ENCODE measurements at places on chromosomes 13 and 19.

DNA sequence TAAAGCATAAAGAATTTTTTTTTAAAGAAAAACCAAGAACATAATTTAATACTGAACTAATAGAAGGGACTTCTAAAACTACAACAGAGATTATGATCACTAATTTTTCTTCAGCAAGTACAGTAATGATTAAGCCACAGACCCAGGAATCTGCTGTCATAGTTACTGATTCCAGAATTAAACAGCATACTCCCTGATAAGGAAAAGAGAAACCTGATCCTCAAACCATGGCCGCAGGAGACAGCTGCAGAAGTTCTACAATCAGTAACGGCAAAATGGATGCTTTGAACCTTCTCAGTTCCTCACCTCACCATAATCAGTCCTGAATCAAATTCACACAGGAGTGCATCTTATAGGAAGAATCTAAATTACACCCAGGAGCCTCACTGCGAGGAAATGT is 939.0 kb upstream of the SLITRK1 start:
- no peak for DNase-seq

GRCh38 chr19:55674459-55674840 is 576 bp upstream of the EPN1 start:
- DNase-seq: peak; percentile 31

- peak; percentile 11 for DNase-seq
These were observed 1.4 kb downstream of the PARP4 start for GRCh38 chr13:24511019-24511815.

DNA sequence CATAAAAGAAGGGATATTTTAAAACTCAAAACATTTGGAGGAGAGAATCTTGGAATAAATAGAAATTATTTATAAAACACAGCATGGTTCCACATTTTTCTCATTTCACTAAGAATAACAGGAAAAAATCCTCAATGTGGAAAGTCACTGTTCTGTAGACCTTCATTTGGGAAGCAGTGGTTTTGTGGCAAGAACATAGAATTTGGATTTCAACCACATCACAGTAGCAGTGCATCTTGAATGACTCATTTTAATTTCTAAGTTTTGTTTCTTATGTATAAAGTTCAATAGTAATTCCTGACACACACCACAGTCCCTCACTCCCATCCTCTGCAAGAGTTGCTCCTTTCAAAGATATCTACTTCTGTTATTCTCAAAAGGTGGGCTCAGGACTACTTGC is 264.0 kb downstream of the ENOX1 start:
- DNase-seq: no peak

All from neural progenitor cell (in vitro differentiated cells).